ENCODE measurements at places on chromosomes 1 and 21.

DNA sequence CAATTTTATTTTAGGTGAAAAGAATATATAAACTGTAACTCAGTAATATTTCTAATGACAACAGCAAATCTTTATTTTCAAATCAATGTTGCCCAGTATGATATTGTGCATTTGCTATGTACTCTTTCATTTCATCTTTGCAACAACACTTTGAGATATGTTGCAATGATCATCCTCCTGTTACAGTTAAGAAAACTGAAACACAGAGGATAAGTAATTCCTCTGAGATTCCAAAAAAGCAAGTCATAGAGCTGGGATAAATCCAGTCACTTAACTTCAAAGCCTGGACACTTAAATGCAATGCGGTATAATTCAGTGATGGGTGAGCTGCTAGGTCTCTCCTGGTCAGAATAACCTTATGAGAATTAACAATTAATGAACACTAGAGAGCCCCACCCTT lies 48.6 kb upstream of the EXO1 start:
- DNase-seq = no peak

DNA sequence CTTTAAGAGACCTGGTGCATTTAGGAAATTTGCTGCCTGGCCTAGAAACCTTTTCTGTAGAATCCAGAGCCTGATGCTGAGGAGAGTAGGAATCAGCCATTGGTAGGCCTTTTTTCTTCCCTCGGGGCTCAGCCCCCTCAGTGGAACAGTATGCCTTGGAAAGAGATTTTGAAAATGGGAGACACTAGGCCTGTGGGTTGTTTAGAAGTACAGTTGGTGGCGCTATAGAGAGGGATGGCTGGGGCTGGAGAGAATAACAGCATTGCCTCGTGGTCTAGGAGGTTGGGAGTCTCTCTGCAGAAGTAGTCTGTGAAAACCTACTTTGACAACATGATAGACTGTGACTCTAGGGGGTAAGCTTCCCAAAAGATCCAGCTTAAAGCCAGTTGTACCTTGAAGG lies 8.2 kb downstream of the KIF2C start:
- peak; percentile 55 for DNase-seq

DNA sequence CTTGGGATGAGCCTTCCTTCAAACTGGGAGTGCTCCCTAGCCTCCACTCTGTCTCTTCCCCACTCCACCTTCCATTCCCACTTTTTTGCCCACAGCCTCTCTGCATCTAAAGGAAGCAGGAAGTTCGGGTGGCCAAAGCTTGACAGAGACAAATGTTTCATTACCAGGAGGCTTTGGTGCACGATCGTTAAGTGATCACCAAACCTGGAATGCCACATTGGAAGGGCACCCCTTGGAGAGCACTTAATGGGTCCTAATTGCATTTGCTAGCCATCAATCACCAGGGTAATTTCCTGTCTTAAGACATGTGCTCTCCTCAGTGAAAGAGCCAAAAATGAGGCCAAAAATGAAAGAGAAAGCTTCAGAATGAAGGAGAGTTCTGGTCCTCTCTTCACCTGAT lies 206.5 kb downstream of the TNR start:
- DNase-seq = no peak

DNA sequence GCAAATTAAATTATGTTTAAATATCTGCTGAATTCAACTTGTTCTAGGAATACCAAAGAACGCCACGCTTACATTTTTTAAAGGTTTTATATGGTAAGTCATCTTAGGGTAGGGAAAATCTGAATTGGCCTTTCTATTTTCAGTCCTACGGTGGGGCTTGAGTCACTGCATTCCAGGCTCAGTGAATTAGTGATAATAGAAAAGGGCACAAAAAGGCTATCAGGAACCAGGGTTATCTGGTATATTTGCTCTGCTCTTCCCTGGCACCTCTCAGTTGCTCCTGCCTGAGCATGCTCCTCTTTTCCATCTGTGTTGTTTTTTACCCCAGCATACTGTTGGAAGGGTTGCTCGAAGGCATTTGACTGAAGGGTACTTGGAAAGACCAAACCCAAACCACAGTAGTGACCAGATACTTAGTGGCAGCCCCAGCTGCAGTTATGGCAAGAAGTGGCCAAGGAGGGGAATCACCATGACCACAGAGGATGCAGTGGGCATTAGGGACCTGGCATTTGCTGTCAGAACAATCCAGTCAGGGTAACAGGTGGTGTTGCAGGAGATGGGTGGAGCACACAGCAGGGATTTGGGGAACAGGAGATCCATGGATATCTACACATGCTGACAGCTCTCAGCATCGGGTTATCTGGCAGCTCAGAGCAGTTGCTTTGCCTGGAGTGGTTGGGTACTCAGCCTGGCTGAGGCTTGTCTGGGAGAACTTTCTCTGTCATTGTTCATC lies 2.3 kb downstream of the OVAAL start:
- DNase-seq = no peak

DNA sequence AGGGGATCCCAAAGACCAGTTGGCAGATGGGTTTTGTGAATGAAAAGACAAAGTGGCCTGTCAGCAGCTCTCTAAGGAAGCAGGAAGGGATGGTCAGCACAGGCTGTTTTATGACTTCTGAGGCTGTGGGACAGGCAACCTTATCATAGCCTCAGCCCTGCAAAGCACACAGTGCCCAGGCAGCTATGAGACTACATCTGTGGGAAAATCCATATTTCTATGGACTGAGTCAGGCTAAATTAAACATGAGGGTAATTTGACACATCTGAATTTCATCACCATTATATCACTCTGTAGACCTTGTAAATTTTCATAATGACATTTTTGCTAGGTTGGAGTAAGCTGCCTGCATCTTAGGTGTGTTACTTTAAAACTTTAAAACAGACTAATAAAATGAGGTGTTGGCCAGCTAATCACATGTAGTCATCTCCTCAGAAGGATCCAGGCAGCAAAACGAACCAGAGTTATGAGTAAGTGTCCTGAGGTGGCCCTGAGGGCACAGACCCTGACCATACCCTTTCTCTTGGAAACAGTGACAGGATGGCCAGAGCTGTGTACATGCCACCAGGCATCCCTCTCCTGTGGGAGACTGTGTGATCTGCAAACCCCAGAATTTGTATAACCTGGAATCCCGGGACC lies 14.6 kb downstream of the NGF start:
- no peak for DNase-seq

DNA sequence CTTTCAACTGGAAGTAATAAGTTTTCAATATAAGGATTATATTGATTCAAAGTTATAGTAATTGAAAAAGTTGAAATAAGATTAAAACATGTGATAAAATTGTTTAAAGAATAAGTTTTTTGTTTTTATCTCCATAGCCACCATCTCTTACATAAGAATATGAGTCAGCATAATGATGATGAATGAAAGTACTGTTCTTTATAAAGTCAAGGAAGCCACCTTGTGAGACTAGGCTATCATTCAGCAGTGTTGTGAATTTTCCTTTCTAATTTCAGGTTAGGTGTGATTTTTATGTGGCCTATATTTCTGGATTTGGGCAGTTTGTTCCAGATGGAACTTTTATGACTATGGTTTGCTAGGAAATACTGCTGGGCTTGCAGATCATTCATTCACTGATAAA lies 22.4 kb upstream of the ASB17 start:
- DNase-seq = no peak

GRCh38 chr1:148388260-148389026 lies 94.7 kb downstream of the PPIAL4G start:
- no peak for DNase-seq

- DNase-seq = no peak
Measured at GRCh38 chr1:14866911-14867612, 268.6 kb downstream of the KAZN start.

GRCh38 chr21:46639489-46640386 lies 4.3 kb downstream of the PRMT2 start:
- DNase-seq = peak; percentile 79

DNA sequence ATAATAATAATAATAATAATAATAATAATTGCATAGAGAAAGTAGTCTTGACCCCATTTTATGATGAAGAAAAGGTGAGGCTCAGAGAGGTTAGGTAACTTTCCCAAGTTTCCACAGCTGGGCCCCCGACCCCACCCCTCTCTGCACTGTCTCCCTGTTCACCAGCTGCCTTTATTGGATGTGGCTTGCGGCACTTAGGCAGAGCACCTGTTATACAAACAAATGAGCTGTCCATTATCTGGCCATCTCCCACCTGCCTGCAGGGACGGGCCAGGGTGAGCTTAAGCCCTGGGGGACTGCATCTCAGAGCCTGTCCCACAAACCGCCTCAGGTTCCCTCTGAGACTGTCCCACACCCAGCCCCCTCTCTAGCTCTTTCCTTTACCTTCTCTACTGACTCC lies 10.1 kb upstream of the EFNA1 start:
- DNase-seq = no peak

- no peak for DNase-seq
Measured at GRCh38 chr1:20445956-20446355, 40.1 kb downstream of the CAMK2N1 start.

DNA sequence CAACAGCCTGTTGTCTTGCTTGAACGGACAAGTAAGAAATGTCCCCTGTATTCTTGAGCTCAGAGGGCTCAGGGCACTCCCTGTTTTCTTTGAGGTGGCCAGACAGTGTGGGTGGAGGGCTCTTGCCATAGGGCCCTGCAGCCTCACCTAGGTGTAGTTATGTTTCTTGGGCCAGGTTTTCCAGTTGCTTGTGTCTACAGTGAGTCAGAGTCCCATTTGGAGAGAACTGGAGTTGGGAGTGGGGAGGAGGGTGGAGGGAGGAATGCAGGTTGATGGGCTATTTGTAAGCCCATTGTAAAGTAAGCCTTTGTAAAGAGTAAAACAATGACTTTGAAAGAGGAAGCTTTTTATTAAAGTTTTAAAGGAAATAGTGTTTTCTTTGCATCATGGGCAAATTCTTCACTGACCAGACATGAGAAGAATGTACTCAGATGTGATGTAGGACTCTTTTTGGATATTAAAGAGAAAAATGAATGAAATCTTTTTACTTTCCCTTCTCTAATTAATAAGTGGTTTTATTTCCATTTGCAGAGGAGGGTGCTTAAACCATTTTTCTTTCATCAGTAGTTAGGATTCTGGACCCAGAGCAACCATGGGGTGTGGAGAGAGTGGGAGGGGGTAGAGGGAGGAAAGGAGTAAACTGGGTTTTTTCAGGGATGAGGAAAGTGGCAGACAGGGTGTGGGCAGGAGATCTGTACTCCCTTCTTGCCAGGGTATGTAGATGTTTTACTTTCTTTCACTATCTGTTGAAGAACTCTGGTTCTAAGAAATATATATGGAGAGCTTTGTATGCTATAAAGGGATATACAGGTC lies 45.1 kb upstream of the MACF1 start:
- DNase-seq = no peak

GRCh38 chr1:201309416-201309815 lies 26.1 kb downstream of the PKP1 start:
- DNase-seq = peak; percentile 21

GRCh38 chr1:61953076-61953789 lies 211.0 kb downstream of the PATJ start:
- no peak for DNase-seq

DNA sequence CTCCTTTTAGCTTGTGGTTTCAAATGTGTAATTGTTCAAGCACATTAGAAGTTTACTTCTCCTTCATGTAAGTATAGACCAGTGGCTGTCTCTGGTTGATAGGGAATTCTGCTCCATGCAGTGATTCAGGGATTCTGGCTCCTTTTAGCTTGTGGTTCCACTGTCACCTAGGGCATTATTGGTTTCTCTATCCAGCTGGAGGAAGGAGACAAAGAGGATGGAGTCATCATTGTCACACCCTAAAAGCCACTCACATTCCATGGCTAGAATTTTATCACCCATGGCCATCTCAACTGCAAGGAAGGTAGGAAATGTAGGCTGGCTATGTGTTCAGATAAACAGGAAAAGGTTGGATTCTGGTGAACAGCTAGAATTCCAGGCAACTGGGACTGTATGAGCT lies 131.2 kb downstream of the URB2 start:
- no peak for DNase-seq

DNA sequence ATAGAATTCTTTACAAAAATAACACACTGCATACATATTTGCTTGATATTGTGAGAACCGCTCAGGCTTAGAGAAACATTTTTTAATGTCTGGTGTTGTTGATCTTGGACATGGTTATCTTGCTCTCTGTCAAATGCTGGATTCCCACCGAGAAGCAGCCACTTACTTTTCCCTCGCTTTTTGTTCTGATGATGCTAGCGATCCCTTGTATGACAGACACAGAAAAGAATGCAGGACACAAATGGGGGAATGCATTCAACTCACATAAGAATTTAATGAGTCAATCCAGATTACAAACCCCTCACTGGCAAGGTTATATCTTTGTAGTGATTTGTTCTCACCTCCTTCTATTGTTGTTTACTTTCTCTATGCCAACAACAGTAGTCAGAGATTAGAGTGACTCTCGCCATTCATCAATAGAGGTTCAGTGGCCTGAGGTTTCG lies 76.8 kb upstream of the AKT3 start:
- no peak for DNase-seq

DNA sequence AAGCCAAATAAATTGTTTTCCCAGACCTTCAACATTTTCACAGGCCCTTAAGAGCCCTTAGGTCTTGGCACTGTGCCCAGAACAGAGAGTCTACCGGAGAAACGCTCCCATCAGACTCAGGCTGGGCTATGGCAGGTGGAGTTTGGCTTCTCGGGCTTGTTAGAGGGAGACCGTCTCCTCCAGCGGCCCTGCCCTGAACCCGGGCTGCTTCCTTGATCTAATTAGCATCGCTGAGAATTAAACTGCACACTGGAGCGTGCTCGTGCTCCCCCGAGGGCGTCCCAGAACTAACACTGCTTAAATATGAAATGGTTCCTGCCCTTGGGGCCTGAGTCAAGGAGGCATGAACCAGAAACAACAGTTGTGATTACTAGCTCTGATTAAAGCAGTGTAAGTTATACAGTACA lies 634.4 kb downstream of the MATN1 start:
- DNase-seq = no peak

- no peak for DNase-seq
Measured at GRCh38 chr1:20033420-20033819, 36.6 kb upstream of the PLA2G5 start.

DNA sequence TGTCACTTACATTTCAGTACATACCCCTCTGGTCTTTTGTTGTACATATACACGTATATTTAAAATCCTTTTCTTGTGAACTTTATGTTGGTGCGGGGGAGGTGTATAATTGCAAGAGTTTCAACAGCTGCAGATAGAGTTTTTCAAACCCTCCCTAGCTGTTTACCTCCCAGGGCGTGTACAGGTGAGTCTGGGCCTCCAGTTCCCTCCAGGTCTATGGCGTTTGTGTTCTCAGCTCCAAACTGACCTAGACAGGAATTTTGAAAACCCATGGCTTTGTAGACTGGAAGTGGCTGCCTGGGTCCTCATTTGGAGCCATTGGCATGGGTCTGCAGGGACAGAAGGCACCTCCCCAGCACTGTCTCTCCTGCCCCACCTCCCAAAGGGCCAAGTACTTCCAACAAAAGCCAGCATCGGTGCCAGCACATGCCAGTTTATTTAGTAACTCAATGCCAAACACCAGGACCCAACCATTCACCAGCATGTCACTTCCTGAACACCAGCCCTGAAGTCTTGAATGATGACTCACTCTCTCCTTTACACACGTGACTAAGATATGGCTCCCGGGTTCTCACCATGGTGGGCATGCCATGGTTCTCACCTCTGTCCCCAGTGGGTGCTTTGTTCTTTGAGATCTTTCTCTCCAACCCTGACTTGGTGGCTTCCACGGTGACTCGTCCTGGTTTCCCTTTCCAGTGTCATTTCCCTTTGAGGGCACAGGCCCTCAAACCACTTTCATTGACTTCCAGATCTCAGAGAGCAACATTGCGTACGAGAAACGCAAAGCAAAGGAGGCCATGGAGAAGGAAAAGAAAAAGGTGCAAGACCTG lies 57.3 kb upstream of the EFHD2 start:
- DNase-seq = peak; percentile 45
